ENCODE measurements at places on chromosomes 16 and 17.

DNA sequence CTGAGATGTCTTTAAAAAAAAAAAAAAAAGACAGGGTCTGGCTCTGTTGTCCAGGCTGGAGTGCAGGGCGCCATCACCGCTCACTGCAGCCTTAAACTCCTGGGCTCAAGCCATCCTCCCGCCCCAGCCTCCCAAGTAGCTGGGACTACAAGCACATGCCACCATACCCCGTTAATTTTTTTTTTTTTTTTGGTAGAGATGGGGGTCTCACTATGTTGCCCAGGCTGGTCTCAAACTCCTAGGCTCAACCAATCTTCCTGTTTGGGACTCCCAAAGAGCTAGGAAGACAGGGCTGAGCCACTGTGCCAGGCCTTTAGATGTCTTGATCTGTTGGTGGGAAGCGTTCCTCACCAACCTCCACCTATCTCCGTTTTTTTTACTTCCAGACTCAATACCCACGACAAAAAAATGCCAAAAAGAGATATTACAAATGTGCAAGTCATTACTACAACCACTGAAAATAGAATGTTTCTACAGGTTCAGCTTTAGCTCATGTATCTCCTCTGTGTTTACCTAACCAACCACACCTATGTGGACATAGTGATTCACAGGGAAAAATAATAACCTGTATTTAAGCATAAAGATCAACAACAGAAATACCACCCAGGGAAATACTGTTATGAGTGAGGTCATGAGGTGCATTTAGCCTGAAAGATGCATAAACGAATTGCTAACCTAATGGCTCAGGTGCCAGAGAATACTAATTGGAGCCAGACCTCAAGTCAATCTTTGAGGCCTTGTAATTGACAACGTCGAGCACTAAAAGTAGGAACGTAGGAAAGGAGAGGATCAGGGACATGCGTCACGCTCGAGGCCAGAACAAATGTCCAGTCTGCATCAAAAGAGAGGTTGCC, 22.6 kb downstream of the NACA2 start:
- DNase-seq, result no peak

GRCh38 chr16:87548046-87548445, 54.3 kb upstream of the JPH3 start:
- no peak for DNase-seq

- no peak for DNase-seq
Observed at GRCh38 chr16:14125708-14126107, 54.6 kb downstream of the MRTFB start.

DNA sequence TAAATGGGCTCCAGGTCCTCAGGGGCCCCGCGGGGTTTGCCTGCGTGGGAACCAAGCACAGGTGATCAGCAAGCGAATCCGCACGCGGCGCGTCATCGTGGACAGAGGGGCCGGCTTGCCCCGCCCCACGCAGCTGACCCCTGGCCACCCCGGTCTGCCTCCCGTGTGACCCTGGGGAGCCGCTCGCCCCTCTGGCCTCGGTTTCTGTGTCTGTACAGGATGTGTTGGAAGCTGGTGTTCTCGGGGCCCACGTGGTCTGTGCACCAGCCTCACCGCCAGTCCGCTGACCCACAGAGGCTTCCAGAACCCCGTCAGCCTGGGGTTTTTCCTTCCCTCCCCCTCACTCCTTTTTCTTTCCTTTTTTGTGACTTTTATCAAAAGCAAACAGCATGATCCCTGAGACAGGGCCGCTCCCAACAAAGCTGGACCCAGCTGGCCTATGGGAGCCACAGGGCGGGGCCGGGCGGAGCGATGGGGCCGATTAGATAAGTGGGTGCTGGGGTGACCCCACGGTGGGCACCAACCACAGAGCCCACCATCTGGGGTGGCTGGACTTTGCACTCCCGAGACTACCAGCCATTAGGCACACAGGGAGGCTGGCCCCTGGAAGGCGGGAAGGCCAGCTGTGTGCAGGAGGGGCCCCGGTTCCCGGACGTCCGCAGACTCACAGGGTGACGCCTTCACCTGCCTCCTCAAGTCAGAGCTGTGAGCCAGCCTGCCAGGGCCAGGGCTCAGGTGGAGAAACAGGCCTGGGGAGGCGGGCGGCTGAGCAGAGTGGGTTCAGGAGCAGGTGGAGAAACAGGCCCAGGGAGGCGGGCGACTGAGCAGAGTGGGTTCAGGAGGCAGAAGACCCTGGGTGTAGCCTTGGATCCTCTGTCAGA, 56.0 kb downstream of the ZFPM1 start:
- DNase-seq, result no peak

DNA sequence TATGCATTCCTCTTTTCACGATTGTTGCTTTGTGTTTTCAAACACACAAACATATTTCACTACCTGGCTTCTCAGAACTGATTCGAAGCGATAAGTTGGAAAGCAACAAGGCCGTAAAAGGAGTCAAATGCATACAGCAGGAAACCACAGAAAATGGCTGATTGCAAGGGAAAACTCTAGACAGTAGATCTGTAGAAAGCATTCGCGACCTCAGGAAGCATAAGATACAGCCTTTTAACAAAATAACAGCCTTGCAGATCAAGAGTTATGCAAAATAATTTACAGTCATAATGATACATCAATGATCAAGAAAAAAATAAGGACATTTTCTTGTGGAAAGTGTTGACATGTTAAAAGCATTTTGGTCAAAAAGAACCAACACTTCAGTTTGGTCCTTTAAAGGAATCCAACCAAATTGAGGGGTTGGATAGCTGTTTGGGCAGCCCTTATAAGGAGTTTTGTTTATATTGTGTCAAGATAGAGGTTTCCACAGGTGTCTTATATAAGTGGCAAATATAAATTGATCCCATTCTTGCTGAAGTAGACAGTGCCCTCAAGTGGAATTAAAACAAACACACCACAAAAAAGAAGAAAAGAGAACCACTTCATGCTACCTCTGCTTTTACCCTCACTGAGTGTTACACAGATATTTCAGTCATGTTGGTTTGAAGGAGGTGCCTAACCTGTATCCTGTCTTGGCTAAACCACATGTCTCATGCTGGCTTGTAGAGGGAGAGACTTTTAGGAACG, 5.5 kb downstream of the CYLD start:
- DNase-seq, result peak; percentile 55
